Sigmoid colon (tissue), 7 donors: ENCODE measurements at places on chromosomes 13 and 19. TPM values are rescaled to one million over a fixed set of nuclear protein-coding genes. Genes with fewer than 3 reads are reported as not detected.

DNA sequence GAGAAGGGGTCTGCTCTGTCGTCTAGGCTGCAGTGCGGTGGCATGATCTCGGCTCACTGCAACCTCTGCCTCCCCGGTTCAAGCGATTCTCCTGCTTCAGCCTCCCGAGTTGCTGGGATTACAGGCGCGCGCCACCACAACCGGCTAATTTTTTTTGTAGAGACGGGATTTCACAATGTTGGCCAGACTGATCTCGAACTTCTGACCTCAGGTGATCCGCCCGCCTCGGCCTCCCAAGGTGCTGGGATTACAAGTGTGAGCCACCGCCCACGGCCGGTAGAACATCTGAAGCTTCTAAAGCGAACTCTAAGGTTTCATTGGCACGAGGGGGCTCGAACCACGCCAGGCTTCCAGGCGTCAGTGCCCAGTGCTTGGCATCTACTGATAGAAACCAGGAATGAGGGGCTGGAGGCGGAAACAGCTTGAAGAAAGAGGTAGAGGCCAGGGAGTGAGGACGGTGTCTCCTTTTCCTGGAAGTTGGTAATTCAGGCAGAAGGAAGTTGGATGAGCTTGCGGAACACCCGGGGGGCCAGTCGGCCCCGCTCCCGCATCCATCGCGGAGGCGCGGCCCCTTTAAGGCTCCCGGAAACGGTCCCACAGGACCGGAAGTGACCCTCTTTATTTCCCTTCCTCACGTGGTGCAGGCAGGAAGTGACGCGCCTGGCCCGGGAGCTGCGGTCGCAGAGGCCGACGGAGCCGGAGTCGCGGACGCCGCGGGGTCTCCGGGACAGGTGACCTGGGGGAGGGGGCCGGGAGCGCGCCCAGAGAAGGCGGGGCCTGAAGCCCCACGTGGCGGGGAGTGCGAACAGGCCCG, at the start of gene CCDC9:
Gene CCDC9 (plus strand): TSS at position 647 of the 814 bp plus-strand sequence. CDS start 1,876 bp downstream, outside the sequence.
- DNase-seq = peak; percentile 99

DNA sequence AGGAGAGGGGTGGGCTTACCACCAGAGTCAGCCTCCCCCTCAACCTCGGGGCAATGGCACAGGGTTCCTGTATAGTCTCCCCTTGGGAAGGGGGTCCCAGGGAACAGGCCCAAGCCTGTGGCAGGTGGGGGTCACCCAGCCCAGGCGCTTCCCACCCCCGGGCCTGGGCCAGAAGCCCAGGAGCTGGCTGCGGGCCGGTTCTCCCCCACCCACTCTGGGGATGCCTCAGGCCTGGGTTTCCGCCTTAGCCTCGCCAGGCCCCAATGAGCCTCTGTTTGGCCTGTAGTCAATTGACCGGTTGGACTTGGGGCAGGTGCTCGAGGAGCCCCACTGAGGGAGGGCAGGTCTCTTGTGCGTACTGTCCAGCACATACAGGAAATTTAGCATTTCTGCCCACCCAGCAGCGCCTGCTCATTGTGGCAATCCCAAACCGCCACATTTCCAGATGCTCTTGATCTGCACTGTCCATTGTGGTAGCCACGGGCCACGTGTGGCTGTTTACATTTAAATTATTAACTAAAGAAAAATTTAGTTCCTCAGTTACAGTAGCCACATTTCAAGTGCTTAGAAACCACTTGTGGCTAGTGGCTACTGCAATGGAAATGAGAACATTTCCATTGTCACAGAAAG, 9.9 kb downstream of the LYL1 start:
- DNase-seq = no peak

DNA sequence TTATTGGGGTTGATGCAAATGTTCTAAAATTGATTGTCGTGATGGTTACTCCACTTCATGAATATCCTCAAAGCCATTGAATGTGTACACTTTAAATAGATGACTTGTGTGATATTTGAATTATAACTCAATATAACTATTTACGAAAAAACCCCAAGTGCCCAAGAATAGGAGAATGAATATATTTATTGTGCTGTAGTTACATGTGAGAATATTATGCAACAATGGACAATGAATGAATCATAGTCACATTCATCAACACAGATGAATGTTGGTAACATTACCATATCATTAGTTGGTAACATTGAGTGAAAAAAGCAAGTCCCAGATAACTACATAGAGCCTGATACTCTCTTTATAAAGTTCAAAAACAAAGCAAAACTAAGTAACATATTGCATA, 127.8 kb upstream of the UBL3 start:
- DNase-seq = no peak

DNA sequence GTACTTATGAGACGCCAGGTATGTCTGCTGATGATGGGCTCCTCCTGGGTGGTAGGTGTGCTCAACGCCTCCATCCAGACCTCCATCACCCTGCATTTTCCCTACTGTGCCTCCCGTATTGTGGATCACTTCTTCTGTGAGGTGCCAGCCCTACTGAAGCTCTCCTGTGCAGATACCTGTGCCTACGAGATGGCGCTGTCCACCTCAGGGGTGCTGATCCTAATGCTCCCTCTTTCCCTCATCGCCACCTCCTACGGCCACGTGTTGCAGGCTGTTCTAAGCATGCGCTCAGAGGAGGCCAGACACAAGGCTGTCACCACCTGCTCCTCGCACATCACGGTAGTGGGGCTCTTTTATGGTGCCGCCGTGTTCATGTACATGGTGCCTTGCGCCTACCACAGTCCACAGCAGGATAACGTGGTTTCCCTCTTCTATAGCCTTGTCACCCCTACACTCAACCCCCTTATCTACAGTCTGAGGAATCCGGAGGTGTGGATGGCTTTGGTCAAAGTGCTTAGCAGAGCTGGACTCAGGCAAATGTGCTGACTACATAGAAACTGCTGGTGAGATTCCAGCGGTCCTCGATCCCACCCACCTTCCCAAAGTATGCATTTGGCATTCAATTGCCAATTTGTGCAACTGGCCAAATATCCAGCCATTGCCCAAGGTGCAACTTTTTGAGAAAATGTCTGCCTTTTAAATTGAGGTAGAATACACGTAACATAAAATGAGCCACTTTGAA, 10.2 kb downstream of the OR2Z1 start:
- no peak for DNase-seq

- DNase-seq = no peak
Observed at GRCh38 chr19:58381460-58382212, 806 bp upstream of the ZNF837 start.

The CGB3 gene
- total RNA-seq = not detected

The CPB2 gene
- total RNA-seq = not detected

The ZNF682 gene
- total RNA-seq = 3.0 TPM

The SOX1 gene
- not detected for total RNA-seq

The MAG gene
- not detected for total RNA-seq

DNA sequence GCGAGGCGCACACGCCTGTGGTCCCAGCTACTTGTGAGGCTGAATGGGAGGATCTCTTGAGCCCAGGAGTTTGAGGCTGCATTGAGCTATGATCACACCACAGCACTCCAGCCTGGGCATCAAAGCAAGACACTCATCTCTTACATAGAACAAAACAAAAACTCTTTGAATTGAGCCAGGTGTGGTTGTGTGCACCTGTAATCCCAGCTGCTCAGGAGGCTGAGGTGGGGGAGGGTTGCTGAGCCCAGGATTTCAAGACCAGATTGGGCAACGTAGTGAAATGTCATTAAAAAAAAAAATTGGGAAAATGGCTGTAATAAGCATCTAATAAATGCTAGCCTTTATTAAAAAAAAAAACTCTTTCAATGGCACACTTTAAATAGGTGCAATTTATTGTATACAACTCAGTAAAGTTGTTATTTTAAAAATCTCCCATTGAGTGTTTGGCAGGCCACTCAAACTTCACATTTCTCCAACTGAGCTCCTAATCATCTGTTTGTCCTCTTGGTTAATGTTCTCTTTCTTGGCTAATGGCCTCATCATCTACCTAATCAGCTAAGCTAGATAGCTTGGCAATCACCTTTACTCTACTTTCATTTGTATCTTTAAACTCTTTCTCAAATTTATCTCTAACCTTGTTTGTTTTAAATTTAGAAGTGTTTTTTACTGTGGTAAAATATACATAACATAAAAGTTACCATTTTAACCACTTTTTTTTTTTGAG, 28.1 kb upstream of the HMGB1 start:
- no peak for DNase-seq
